ENCODE measurements at places on chromosomes 2 and 18.

GRCh38 chr2:195498839-195499490, 158.1 kb upstream of the SLC39A10 start:
- DNase-seq, result no peak

GRCh38 chr2:171687287-171688128, at the start of gene DYNC1I2:
Gene DYNC1I2, plus strand, starts transcription at chr2:171687469. Its CDS starts 2,687 bp downstream, at chr2:171690156.
- peak; percentile 76 for DNase-seq

DNA sequence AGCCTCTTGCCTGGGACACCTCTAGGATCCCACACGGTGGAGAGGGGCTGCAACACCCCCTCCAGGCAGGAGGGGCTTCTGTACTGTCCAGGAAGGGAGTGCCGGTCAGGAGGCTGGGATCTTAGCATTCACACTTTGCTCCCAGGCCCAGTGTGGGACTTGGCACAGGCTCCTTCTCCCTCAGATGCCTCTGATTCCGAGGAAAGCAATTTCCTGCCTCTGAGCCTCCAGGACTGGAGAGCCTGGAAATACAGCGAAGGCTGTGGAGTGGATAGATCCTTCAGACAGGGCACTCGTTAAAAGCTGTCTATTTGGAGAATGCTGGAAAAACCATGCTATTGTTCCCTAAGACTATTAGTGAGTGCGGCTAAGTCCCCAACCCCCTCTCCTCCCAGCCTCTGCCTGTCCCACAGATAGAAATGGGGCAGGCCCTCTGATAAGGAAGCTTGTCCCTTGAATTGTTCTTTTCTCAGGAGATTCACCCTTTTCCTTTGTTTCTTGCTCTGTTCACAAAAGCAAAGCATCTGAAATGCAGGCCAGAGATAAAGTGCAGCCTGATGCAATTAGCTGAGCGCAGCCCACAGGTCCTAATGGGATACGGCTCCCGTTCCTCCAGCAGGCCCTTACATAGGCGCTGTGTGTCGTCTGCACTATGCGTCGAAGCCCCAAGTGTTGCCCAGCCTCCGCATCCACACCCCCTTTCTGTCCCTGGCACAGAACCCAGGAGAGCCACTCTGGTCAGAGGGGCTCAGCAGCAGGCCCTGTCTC, 252.2 kb downstream of the KLHL29 start:
- no peak for DNase-seq

- DNase-seq, result no peak
These were observed 293.1 kb upstream of the KLHL29 start for GRCh38 chr2:23091900-23092299.

DNA sequence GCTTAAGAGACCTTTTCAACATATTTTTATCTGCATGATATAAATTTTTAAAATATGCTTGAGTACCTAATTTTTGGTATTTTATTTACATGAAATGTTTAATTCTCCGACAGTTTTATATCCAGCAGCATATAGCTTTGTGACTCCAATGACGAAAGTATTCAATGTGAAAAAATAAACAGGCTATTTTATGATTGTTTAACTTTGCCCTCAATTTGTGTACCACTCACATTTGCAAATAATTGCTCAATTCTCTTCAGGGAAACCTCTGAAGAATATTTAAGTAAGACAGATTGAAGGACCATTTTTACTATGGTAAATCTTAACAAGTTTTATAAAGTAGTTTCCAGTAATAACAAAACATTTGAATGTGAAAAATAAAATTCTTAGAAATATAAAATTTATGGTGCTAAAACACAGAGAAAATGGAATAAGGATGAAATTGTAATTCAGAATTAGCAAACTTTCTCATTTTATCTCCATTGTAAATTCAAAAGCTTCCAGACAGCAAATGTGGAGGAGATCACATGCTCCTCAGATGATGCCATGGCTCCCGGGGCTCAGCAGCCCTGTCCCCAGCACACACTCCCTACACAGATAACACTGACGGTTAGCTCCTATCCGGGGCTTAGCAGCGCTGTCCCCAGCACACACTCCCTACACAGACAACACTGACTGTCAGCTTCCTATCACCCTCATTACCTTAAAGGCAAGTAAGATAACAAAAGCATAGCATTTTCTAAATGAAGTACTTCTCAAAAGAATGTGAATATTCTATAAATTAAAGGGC, 39.7 kb downstream of the SH3YL1 start:
- no peak for DNase-seq

DNA sequence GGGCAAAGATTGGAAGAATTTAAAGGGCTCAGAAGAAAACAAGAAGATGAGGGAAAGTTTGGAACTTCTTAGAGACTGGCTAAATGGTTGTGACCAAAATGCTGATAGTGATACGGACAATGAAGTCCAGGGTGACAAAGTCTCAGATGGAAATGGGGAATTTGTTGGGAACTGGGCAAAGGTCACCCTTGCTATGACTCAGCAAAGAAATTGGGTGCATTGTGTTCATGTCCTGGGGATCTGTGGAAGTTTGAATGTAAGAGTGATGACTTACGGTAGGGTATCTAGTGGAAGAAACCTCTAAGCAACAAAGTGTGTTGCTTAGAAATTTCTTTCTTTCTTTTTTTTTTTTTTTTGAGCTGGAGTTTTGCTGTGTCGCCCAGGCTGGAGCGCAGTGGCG, 6.0 kb upstream of the IL1A start:
- no peak for DNase-seq

DNA sequence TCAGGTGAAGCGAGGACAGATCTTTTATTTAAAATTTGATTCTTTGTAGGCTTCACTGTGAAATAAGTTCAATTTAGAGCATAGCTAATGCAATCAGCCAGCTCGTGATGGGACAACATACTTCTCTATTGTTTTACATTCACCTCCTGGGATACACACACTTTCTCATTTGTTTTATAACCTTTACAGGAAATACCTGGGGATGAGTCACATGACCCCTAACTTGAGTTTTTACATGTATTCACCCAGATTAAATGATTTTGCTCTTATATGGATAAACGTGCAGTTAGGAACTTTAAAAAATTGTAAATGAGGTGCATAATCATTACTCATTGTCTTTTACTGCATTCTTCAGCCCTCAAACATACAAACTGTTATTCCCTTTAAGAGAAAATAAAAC, 152.1 kb downstream of the NEDD4L start:
- DNase-seq, result no peak

DNA sequence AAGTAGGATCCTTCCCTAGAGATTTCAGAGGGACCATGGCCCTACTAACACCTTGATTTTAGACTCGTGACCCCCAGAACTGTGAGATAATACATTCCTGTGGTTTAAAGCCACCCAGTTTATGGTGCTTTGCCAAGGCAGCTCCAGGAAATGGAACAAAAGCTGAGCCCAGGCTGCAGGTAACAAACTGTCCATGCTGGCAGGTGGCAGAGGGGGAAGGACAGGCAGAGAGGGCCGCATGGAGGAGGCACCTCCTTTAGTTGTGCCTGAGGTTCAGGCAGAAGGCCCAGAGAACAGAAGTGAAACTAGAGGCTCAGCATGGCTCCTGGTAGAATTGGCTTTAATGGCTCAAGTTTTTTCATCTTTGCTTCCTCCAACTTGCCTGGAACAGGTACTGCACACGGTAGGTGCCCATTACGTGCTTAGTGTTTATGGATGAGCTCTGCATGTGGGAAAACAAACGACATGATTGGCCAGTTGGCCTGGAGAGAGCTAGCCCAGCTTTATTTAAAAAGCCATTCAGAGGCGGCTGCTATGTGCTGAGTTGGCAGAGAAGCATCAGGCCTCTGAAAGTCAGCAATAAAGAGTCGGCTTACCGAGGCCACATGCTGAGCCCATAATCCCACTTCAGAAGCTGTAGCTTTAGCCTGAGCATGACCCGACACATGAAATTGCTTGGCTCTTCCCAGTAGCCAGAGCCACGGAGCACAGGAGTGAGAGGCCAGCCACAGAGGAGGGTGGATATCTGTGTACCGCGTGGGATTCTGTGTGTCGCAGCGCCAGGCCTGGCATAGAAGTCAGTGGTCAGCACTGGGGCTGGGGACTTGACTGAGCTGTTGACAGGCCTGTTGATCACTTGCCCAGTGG, 36.5 kb downstream of the HS1BP3 start:
- no peak for DNase-seq

DNA sequence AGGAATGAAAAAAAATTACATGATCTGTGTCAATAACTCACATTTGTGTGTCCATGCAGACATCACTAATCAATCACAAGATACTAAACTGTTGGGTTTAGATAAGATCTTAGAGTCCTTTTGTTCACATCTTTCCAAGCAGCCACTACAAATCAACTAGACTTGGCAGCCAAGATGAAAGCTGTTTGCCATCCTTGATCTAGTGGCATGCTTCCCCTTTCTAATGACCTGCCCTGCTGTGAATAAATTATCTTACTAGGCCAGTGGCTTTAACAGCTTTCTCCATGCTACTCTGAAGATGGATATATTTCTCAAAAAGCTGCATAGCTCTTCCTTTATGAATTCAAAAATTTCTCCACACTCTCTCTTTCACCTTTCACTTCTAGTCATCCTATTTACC, 1338.0 kb upstream of the ACVR2A start:
- DNase-seq, result no peak

DNA sequence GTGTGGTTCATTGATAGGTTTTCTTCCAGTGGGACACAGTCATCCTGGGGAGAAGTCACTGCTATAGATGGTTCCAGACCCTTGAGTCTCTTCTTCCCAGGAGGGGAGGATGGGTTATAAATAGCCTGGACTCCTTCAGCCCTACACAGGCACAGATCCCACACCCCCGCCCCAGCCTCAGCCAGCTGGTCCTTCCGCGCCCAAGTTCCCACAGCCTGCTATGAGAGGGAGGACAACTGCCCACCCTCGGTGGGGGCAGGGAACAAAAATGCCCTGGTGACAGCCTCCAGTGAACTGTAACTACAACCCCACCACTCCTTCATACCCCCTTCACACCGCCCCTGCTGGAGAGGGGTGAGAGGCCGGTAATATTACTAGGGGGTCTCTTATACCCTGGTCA, 3.2 kb downstream of the ZBTB7C start:
- DNase-seq, result no peak

DNA sequence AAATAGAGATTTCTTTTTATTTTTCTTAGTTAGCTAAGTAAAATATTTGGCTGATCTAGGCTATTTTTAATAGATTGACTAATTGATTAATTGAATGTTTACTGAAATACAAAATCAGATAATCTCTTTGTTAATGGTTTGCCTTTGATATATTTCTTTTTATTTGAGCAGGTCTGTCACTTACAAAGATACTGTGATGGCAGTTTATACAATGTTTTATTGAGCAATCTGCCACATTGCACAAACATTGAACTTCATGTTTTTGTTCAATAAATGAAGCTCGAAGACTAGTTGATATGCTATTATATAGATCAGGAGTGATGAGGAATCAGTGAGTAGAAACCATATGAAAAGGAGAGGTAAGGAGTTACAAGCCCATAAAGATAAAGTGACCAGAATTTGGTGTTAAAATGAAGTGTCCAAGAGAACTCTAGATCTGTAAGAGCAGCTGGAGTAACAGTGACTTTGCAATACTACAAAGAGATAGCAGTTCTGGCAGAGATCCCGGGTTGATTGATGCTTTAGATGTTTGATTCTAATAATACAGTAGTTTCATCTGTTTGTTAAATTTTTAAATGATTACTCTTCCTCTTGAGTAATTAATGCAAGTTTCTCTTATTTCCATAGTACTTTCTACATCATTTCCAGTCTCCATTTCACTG, 574.2 kb downstream of the CCDC85A start:
- no peak for DNase-seq

DNA sequence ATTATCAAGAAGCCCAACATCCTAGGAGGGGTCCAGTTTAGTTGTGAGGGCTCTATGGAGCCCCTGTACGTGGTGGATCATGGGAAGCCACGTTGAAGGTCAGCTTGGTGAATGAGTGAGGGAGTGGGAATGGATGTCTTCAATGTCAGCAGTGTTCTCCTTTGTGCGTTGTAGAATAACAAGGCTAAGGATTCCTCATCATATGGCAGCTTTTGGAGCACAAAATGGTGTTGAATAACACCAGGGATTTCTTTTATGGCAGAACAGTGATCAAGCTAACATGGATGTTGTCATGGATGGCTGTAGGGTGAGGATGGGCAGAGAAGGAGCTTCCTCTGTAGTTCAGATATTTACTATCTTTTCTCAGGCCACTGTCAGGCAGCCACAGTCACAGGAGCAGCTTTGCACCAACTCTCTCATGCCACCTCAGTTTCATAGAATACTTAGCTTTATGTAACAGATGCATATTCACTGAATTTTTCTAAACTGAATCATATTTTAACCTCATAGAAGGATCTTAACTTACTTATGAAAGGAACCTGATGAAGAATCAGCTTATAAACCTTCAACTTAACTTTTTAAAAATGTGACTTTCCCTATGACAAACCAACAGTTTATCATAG, 284.5 kb upstream of the EPAS1 start:
- no peak for DNase-seq

GRCh38 chr2:85503851-85504777, 34.9 kb upstream of the MAT2A start:
- DNase-seq, result no peak

DNA sequence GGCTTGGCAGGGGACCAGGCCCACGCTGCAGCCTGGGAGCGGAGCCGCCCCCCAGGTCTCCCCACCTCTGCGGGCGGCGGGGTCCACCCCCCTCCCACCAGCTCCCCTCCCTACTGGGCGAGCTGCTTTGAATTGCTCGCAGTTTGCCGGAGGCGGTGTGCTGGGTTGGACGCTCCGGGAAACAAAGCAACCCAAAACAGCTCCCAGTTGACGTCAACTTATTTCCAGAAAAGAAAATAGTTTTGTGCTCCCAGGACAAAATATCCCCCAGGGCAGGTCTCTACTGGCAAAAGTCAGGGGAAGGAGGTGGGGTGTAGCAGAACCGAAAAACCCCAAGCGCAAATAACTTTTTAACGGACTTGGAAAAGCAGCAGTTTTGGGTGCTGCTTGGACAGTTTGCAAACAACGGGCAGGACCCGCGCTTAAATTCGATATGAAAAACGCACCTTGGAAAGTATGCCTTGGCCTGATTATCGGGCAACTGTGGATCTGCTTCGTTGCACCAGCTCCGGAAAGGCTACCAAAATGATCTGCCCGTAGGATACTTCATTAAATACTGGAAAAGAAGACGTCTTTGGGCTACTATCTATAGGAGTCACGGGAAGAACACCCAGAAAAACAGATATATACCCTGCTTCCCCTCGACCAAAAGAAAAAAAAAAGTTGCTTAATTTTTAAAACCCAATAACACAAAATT, 2.8 kb upstream of the KCTD1 start:
- DNase-seq, result no peak

DNA sequence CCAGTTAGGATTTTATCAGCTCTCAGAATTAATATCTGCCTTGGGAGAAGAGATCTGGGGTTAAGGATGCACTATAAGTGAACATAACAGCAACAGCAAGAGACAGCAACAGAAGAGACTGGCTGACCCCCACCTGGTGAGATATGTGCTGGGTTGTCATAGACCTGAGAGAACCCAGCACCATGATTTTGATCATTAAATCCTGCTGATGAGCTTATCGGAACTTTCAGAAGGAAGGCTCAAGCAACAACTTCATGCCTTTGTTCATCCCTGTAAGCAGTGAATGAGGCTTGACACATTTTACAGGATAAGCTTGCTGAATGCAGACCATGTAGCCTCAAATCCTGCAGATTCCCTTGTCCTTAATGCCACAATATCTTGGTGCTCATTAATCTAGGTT, 100.0 kb downstream of the POLE4 start:
- DNase-seq, result no peak

- no peak for DNase-seq
These were observed 242.0 kb downstream of the HAUS1 start for GRCh38 chr18:46346213-46346612.

GRCh38 chr2:109530712-109531111, 83.1 kb downstream of the SEPTIN10 start:
- DNase-seq, result no peak

Data from activated CD4-positive, alpha-beta T cell treated with anti-CD3 and anti-CD28 coated beads, Interleukin-2, amount 50 U/mL, for 24 hours (primary cell).